ENCODE measurements at places on chromosomes 1 and 21.

DNA sequence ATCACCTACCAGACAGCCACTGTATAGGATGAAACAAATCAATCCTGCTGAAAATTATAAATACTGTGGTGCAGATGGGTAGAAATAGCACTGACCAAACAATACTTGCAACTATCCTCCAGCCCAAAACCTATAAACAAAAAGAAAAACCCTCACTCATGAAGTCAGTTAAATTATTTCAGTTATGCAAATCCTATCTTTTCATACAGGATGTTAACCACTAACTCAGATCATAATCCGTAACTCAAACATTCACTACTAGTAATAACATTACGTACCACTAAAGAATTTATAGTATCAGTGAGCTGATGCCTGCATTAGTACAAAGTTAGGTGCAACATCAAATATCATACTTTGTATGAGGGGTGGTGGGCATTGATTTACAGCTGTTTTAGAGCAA is 2.6 kb downstream of the NDC1 start:
- DNase-seq, result peak; percentile 75

DNA sequence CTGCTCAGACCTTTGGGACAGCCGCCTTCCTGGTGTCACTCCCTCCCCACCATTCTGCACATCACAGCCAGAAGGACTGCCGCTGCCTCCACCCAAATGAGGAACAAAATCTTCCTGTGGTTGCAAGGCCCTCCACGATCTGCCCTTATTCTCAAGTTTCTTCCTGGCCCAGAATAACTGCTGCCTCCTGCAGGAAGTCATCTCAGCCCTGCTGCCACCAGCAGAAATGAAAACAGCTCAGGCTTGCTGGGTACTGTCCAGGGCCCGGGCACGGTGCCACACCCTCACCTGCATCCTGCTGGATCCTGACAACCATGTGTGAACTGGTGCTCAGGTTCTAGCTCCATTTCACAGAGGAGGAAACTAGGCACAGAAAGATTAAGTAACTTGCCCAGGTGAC is 2.8 kb downstream of the CLDN19 start:
- DNase-seq, result peak; percentile 52

DNA sequence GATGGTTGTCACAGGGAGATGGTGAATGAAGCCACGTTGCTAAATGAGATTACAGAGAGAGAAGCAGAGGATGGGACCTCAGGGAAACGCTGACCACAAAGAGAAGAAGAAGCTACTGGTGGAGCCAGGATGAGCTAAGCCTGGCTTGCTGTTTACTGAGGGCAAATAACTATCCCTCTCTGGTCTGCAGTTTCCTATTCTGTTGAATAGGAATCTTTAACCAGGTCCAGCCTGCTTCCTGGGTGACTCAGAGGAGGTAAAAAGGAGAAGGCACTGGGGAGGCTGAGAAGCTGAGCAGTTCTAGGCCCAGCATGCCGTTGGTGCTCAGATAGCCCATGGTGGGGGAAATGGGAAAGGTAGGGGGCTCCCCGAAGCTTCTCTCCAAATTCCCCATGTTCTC is 29.6 kb downstream of the DMBX1 start:
- DNase-seq, result peak; percentile 58

GRCh38 chr1:113930499-113931161 is 1.5 kb downstream of the HIPK1 start:
- peak; percentile 54 for DNase-seq

DNA sequence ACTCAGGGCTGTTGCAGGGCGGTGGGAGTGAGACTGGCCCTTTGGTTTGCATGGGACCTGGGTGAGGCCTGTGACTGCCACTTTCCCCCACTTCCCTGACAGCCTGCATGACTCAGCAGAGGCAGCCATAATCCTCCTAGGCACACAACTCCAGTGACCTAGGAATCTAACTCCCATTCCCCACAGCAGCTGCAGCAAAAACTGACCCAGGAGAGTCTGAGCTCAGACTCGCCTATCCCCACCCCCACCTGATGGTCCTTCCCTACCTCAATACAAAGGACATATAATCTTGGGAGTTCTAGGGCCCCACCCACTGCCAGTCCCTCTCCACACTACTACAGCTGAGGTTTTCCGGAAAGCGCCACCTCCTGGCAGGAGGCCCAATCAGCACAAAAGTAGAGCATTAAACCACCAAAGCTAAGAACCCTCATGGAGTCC is 26.7 kb downstream of the NDC1 start:
- peak; percentile 42 for DNase-seq

GRCh38 chr1:8384088-8384487 is 66.2 kb downstream of the SLC45A1 start:
- no peak for DNase-seq

DNA sequence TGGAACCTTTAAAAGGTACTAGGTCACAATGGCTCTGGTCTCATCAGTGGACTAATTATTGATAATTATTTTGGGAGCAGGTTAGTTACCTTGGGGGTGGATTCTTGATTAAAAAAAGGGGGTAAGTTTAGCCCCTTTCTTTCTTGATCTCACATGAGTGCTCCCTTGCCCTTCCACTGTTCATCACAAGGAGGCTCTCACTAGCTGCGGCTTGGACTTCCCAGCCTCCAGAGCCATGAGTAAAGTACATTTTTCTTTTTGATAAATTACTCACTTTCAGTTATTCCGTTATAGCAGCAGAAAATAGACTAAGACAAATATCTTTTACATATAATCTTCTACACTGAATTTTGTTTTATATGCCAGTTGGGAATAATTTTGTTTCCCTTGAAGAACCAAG is 254.8 kb upstream of the DEPDC1 start:
- no peak for DNase-seq
